ENCODE measurements at places on chromosomes 1 and 21.

DNA sequence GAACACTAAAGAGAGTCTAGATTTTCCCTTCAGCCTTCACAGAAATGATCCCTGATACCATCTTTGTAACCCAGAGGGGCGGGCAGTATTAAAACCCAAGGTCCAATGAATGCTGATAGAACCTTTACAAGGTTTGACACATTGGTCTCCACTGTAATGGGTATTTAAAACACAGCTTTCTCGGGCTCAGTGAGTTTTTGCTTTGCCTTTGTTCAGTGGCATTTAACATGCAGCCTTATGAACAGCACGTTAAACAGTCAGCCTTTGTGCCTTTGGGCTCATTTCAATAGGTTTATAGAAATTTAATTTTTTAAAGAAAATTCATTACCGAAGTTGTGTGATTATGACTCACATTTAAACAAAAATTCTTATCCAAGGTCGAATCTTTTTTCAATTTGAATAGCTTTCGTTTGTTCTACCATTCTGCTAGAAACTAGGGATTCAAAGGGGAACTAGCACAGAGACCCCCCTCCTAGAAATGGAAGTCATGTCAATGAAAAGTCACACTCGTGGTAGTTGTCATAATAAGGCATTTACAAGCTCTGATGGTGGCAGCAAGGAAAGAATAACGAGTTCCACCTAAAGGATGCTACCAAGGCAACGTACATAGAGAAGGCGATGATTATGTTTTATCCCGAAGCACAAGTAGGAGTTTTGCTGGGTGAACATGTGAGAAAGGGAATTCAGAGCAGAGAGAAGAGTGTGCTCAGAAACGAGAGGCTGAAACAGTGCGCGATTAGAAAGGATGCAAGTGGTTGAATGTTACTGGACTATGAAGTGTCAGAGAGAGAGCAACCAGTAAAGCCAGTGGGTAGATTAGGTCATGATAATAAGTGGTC is 66.2 kb downstream of the SGIP1 start:
- no peak for DNase-seq

GRCh38 chr1:41919764-41920397 is 1.2 kb upstream of the HIVEP3 start:
- DNase-seq, result no peak

GRCh38 chr1:83546874-83547273 is 452.1 kb downstream of the TTLL7 start:
- DNase-seq, result no peak

DNA sequence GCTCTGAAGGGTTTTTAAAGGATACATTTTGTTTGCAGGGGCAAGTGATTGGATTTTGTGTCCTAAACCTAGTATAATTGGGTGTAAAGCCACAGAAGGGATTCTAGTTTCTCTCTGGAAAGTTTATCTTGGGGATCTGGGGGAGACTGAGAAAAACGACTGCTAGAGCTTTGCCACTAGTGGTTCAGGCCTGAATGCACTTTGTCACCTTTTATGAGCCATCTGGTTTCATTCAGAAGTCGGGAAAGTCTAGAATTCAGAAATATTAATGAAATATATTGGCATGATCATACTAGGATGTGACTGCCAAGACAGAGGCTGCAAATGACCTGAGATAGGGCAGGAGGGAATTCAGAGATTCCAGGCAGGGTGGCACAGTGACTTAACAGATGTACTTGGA is 111.5 kb upstream of the KCNK2 start:
- DNase-seq, result no peak

- no peak for DNase-seq
Measured at GRCh38 chr1:46244656-46245371, 2.7 kb upstream of the RAD54L start.

- DNase-seq, result no peak
Measured at GRCh38 chr1:234970401-234970730, 158.3 kb downstream of the TOMM20 start.

GRCh38 chr1:106439475-106439874 is 617.0 kb upstream of the PRMT6 start:
- DNase-seq, result no peak

GRCh38 chr1:93871366-93871765 is 7.6 kb downstream of the DNTTIP2 start:
- DNase-seq, result no peak

- no peak for DNase-seq
Measured at GRCh38 chr1:218524526-218524925, 179.4 kb downstream of the TGFB2 start.

Measured in endothelial cell (in vitro differentiated cells).